ENCODE measurements at places on chromosomes 16 and 17.

GRCh38 chr16:85447693-85448313 lies 165.3 kb upstream of the GSE1 start:
- no peak for DNase-seq

DNA sequence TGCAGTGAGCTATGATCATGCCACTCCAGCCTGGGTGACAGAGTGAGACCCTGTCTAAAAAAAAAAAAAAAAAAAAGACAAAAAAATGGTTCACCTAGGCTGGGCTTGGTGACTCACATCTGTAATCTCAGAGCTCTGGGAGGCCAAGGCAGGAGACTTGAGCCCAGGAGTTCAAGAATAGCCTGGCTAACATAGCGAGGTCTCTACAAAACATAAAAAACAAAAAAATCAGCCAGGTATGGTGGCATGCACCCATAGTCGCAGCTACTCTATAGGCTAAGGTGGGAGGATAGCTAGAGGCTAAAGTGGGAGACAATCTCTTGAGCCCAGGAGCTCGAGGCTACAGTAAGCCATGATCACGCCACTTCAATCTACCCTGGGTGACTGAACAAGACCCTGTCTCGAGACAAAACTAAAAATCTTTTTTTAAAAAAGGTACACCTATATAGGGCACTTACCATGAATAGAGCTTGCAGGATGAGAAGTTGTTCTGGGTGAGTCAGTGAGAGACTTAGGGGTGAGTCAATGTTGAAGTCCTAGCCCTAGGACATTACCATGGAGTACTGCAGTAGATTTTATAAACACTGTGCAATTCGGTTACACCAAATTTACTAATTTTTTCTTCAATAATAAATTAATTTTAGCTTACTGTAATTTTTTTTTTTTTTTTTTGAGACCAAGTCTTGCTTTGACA lies 19.0 kb downstream of the USP32 start:
- no peak for DNase-seq

DNA sequence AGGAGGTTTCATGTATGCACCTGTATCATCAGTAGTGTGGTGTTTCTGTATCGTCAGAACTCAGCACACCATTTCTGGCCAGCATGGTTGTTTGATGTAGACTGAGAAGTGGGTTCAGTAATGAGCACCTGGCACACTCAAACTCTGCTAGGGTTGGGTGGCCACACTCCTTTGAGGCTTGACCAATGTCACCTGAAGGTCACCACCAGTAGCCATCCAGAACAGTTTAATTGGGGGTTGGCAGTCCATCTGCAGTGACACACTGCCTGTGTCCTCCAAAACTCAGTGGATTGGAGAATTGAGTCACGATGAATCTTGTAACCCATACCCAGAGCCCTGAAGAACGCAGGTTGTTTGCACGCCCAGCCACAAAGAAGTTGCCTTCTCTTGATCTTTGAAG lies 86.8 kb upstream of the HSBP1 start:
- DNase-seq = no peak

GRCh38 chr17:30378241-30378824 lies 394 bp upstream of the CPD start:
- DNase-seq = no peak

DNA sequence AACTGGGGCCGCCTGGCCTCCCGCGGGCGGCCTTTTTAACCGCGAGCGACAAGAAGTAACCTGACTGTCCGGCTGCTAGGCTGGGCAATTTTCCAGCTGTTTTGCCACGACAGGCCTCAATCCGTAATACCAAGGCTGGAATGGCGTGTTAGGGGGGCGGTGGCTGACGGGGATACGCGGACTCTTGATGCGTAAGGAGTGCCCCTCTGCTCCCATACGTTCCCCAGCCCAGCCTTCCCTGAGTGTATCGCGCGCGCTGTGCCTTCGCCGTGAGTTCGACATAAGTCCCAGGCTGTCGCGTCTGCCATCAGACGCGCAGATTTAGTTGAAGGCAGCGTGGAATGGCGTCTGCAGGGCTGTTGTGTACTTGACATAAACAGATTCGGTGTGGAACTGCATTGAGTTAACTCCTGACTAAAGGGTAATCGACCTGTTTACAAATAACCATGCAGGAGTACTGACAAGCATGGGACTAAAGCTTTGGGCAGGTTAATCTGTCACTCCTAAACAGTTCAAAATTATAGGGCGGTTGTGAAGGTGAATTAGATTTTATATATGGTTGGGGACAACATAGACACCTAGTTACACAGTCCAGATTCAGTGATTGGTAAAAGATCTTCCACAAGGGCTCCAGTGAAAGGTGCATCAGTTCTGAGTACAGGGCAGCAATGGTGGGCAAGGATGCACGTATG lies 16.6 kb upstream of the ERN1 start:
- peak; percentile 59 for DNase-seq

- DNase-seq = no peak
Observed at GRCh38 chr16:81531419-81531821, 86.8 kb downstream of the CMIP start.

DNA sequence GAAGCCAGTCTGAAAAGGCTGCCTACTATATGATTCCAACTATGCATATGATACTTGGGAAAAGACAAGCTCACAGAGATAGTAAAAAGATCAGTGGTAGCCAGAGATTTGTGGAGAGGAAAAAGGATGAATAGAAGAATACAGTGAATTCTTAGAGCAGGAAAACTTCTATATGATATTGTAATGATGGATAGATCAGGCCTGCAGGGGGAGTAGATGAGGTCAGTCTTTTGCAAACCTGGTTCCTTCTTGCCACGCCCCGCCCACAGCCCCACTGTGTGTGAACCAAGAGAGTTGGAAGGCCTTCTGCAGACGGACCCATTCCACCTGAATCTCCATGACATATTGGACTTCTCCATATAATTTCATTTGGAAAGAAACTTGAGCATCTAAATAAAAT lies 761 bp upstream of the CCL8 start:
- DNase-seq = no peak

- DNase-seq = no peak
Observed at GRCh38 chr16:51635181-51635580, 484.1 kb upstream of the SALL1 start.

DNA sequence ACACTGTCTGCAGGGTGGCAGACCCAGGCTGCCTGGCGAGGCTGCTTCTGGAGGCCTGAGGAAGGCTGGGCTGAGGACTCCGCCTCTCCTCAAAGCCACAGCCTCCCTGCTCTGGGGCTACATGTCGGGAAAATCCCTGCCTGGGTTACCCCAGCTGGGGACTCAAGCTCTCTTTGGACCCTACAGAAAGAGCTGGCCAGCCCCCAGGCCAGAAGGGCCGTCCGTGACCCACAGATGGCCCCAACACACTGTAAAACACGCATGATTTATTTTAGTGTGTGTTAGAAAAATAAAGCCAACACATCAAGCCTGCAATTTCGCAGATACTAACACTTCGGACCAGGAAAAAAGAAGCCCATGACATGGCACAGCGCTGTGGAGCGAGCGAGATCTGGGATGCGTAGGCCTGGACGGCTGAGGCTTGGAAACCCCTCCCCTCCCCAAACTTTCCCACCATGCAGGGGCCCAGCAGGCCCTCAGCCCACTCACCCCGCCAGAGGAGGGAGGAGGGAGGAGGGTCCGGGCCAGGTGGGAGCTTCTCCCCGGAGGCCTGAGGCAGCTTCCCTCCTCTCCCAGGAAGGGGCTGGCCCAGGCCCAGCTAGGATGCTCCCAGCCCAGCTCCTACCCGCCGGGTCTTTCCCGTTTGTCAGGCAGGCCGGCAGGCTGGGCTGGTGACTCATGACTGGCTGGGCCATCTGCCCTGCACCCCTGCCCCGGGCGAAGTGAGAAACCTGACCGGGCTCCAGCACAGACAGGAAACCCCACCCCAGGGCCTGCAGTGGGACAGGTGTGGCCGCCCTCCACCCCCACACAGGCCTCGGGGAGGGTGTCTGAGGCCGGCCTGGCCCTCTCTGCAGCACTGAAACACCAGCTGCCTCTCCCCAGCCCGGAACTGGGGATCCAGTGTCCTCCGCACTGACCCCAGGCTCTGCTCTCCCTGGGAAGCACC lies 34.1 kb upstream of the SLC38A10 start:
- no peak for DNase-seq

All from foreskin melanocyte (primary cell).